HepG2 (cell line): ENCODE measurements at places on chromosomes 6 and 20. TPM values are rescaled to one million over a fixed set of nuclear protein-coding genes. Genes with fewer than 3 reads are reported as not detected.

GRCh38 chr6:130026859-130027258 is 8.5 kb downstream of the L3MBTL3 start:
- no peak for DNase-seq

- no peak for DNase-seq
These were observed 234.9 kb downstream of the BCKDHB start for GRCh38 chr6:80341330-80341729.

DNA sequence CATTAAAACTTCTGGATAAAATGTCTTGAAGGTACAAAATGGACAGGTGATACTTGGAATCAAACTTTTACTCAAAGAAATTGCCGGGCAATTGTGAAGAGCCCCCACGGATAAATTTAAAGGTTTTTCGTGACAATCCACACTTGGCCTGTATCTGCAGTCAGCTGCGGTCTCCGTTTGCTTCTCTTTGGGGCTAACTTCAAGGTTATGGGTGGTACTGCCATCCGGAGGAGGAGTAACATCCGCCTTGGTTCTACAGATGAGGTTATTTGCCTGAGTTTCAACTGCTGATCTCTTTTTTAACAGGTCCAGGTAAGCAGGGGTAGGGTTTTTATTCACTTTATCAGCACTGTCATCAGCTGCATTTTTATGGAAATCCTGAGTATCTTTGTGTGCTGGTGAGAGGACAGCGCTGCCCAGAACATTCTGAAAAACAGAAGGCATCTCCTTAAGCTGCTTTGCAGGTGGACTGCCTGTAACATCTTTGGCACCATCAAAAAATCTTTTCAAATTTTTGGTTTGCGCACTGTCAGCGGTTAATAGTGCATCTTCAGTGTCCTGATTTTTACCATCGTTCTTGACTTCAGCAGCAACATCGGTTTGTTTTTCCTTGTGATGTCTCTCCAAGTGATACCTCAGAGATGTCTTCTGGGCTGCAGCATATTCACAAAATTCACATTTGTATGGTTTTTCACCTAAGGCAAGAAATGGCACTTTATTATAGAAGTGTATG is 16.9 kb downstream of the ZNF217 start:
- DNase-seq, result no peak

- no peak for DNase-seq
These were observed 27.6 kb upstream of the MRGBP start for GRCh38 chr20:62768551-62769287.

DNA sequence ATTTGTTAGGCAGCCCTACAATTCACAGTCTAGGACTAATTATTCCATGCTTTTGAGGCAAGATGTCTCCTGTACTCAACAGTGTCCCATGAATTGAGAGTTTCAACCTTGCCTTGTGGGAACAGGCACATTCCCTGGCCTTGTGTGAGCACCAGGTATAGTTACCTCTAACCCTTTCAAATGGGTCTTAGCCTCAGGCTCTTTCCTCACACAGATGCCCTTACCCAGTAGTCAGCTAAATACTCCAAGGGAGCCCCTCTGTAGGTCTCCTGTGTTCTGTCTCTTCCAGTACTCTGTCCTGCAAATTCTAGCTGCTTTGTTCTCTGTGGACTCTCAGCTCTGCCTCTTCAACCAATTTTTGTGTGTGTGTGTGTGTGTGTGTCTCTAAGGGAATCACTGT is 135.3 kb downstream of the ZFAND3 start:
- DNase-seq, result no peak

DNA sequence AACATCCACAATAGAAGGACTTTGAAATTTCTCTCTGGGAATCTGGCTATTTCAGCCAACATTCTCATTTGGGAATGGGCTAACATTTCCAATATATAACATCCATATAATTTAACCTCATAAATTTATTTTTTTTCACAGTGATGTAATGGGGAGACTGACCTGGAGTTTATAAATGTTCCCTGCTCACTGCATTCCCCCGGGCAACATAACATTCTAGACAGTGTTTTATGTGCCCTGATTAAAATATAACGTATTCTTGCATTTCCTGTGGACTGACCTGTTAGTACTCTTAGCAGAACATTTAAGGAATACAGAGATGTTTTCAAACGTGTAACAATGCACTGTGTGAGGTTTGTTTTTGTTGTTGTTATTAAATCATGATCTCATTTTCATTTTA is 20.9 kb downstream of the TSHZ2 start:
- no peak for DNase-seq

- DNase-seq, result no peak
These were observed 11.5 kb downstream of the NFKBIL1 start for GRCh38 chr6:31558631-31559500.

DNA sequence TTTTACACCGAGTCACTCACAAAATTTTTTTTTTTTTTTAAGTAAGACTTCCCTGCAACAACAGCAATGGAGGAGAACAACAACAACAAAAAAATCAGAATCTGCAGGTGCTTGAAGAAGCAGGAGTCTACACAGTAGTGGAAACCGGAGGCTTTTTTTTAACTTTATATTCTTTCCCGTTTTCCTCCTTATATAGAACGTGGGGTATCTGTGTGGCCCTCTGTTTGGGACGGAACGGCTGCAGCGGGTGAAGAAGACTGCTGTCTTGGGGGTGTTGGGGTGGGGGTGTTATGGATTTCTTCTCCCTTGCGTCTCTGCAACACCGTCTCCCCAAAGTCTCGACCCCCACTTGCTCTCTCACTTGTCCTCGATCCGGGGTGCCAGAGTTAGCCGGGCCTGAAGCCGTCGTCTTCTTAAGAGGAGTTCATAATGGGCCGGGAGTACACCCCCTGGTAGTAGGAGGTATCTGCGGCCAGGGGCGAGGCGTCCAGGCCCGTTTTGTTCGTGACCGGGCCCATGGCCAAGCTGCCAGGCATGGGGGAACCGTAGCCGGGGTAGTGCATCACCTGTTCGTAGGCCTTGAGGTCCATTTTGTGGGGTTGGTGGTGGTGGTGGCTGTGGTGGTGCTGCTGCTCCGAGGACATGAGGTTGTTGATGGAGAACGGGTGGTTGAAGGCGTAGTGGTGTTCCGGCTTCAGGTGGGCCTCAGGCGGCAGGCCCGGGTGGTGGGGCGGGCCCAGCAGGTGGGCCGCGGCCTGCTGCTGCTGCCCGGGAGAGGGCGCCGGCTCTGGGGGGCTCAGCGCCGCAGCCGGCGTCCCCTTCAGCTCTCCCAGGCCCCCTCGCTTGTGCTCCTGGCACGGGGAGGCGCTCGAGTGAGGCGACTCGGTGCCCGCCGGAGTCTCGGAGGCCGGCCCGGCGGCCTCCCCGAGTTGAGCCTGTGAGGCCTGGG is 2.7 kb downstream of the FOXA2 start:
- DNase-seq, result no peak

GRCh38 chr20:15705975-15706374 is 867.3 kb downstream of the KIF16B start:
- DNase-seq, result no peak

DNA sequence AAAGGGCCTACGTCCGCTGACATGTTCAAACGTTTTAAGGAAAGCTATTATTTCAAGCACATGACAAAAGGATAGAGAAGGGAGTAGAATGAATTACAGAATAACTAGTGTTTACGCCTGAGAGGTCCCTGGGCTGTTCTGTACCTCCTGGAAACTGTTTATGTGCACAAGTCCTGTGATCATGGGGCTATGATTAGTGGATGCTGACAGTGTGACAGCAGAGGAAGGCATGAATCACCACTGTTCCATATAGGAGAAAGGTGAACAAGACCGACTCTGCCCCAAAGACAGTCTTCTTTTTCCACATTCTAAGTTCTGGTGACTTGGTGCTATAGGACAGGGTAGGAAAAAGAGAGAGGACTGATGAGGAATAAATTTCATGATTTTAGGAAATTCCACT is 249.2 kb upstream of the PRDM1 start:
- no peak for DNase-seq

DNA sequence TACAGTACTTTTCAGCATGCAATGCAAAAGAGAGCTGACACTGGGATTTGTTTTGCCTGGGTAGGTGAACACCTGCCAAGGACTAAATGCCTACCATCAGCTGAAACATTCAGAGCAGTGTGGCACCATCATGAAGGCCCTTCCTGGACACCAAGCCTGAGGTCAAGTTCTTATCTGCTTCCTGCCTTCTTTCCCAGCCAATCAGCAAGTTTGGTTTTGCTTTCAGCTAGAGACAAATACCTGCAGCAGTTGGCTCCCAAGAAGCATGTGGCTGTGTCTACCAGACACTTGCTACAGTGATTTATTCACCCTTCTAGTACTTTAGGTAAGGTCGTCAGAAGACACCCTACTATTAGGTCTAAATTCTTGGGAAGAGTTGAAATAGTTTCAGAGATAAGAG is 112.8 kb downstream of the TBX18 start:
- DNase-seq, result no peak

- DNase-seq, result no peak
These were observed 63.7 kb downstream of the PHACTR2 start for GRCh38 chr6:143741480-143741879.

GRCh38 chr6:21348504-21349195 is 244.9 kb upstream of the SOX4 start:
- no peak for DNase-seq

DNA sequence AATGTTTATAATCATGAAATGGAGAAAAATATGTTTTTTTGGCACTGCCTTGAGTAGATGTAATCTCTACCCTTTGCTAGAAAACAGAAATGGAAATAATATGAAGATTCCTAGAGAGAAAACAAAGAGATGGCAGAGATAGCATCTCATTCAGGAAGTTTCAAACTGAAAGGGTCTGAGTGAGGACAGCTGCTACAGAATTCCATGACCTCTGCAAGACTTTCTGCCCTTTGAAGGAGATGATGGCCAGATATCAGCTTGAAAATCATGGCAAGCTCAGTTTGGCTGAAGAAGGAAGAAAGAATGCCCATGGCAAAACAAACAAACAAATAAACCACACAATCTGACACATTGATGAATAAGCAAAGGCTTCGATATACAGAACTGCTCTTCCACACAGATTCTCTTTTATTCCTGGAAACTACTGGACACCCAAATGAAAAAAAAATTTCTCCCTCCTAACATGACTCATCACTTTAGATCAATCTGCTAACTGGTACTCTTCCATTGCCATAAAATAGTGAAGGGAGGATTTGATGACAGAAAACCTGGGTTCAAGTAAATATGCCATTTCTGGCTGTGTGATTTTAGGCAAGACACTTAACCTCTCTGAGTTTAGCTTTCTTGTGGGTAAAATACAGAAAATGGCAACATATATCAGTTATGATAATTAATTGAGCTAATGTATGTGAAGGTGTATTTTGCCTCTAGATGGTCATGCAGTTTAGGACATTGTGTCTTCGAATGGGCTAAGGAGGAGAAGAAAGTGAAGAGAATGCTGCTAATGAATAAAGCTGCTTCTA is 105.9 kb upstream of the SPACA1 start:
- no peak for DNase-seq

GRCh38 chr6:87540539-87540938 is 49.2 kb downstream of the RARS2 start:
- DNase-seq, result no peak

GRCh38 chr6:71268735-71269437 is 19.7 kb upstream of the OGFRL1 start:
- no peak for DNase-seq

DNA sequence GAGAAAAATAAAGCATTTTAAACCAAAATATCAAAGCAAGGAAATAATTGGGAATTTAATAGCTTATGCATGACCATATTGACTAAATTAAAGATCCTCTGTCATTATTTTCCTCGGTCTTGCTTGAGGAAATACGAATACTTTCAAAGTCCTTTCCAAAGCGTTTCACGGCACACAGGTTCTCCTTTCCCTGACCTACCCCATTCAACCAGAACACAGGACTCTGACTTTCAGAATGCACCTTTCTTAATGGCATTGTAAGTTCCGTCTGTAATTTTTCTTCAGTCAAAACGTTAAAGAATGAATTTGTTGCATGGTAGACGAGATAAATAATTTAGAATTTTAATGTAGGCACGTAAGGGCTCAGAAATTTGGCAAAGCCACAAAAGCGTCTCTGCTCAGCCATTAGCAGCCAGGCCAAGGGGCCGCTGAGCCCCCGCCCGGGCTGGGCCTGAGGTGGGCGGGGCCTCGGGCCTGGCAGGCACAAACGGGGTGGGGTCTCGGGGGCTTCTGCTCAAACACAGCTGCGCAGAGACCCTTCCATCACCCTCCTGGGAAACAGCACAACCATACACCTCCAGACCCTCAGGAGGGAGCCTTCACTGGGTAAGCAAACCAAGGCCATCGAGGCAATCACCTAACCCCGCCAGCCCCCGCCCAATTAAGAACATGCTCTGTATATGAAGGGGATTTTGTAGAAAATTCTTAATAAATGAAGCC is 3.4 kb downstream of the NEDD9 start:
- DNase-seq, result no peak

GRCh38 chr20:15576411-15576810 is 996.8 kb downstream of the KIF16B start:
- no peak for DNase-seq

DNA sequence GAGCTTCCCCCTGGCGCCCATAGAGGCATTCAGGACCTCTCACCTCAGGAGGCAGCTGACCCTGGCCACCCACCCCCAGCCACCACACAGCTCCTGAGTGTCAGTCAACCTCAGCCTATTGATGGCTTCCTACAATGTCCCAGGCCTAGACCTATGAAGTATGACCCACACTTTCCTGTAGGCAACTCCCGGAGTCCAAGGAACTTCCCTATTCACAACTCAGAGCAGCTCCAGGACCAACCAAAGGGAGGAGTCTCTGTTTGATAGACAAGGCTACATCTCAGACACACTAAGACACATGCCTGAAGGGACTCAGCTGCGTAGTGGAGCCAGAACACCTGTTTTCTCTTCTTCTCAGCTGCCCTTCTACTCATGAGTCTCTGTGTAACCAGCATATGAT is 169.1 kb downstream of the MAFB start:
- DNase-seq, result no peak

DNA sequence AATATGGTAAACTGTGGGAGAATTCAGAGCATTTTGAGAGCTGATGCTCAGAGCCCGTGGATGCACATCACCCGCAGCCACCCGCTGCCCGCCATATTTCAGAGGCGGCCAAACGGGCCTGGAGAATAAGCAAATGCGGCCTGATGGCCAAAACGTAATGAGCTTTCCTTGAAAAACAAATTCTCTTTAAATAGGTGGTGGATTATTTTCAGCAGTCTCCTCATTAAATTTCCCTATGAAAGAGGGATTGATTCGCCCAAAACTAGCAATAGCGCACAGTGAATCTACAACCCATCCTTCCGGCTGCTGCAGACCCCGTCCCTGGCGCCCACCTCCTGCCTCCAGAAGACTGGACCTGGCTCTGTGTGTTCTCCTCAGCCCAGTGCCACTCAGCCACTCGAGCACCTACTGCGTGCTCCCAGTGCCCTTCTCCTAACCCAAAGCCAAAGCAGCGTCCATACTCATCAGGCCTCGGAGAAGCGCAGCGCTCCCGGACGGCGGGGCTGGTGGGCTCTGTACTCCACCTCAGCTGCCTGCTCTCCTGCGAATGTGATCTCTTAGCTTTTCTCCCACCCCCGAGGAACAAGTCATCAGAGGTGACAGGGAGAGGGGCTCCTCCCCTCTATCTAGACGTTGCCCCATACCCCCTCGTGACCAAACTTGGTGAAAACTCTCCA is 224.8 kb downstream of the TAF4 start:
- no peak for DNase-seq

The FAM83C gene
- 0.07 TPM in 1 of 2 replicates, not detected in the other for total RNA-seq

The SMIM13 gene
- total RNA-seq, result 9.5 and 10.2 TPM in 2 replicates

The PLA2G7 gene
- total RNA-seq, result not detected in 2 replicates

The COL9A3 gene
- total RNA-seq, result 53.3 and 204 TPM in 2 replicates

The PRR18 gene
- total RNA-seq, result 0.04 TPM in 1 of 2 replicates, not detected in the other

The NR2E1 gene
- total RNA-seq, result not detected in 2 replicates

The DZANK1 gene
- 1.4 and 1.6 TPM in 2 replicates for total RNA-seq

The MPIG6B gene
- total RNA-seq, result not detected in 2 replicates

The ENPP1 gene
- 45.8 and 56.5 TPM in 2 replicates for total RNA-seq

The CST5 gene
- total RNA-seq, result not detected in 2 replicates

The POU5F1 gene
- 1.2 and 2.5 TPM in 2 replicates for total RNA-seq

The CGAS gene
- total RNA-seq, result 0.07 TPM in 1 of 2 replicates, not detected in the other
